ENCODE measurements at places on chromosomes 3 and 15.
A peak's percentile ranks its signal among the peaks of the same experiment; 100 is the strongest.

- no peak for DNase-seq
Observed at GRCh38 chr3:99548674-99549073, 89.7 kb upstream of the COL8A1 start.

- no peak for DNase-seq
Observed at GRCh38 chr15:67803996-67804843, 21.1 kb upstream of the SKOR1 start.

- DNase-seq = no peak
Observed at GRCh38 chr3:50269977-50270413, 1.0 kb downstream of the SEMA3B start.

DNA sequence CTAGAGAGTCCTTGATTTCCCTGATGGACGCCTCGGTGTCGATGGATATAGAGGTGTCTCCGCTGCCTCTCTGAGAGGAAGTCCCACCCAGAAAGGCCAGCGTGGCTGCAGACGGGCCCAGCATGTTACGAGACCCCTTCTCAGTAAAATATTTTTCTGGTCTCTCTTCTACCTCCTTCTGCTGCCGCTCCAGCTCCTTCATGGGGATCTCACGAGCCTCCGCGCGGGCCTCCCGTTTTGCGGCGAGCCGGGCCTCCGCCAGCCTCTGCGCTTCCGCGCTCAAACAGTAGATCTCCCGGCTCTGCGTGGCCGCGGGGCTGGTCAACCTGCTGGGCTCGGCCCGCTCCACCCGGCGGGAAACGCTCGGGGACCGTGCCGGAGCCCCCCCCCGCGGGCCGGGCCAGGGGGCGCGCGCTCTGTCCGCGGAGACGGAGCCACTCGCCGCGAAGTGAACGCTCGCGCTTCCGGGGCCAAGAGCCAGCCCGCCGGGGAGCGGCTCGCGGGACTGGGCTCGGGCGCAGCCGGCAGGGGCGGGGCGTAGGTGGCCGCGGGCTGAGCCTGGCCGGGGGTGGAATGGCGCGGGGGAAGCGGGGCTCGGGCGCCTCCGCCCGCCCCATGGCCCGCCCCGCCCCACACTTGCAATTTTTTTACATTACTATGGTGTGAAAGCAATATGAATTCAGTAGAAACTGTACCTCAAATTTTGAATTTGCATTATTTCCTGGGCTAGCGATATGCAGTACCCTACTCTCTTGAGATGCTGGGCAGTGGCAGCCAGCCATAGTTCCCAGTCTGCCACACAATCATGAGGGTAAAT is 10.2 kb upstream of the KCNMB3 start:
- DNase-seq = peak; percentile 51

DNA sequence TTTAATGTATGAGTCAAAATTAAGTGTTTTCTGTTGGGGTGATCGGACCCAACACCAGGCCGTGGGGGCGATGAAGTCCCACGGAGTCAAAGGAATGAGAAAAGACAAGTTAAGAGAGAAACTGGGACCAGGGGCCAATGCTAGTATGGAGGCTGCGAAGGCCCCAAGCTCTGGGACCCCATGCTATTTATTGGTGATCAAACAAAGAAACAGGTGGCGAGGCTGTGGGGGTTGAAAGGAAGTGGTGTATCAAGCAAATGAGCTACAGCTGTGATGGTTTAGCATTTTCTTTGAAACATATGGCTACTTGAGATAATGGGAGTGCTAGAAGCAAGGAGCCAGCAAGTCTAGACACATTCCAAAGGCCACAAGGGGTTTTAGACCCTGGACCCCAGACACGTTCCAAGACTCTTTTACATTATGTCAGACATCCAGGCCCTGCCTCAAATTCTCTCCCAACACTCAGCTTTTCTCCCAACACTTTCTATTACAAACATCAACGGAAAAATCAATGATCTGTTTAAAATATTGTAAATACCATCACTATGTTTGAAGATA is 56.0 kb upstream of the SNRPN start:
- DNase-seq = no peak

- DNase-seq = no peak
Observed at GRCh38 chr3:67521053-67521646, 133.3 kb downstream of the SUCLG2 start.

GRCh38 chr15:70742928-70743327 is 20.4 kb downstream of the UACA start:
- DNase-seq = no peak

DNA sequence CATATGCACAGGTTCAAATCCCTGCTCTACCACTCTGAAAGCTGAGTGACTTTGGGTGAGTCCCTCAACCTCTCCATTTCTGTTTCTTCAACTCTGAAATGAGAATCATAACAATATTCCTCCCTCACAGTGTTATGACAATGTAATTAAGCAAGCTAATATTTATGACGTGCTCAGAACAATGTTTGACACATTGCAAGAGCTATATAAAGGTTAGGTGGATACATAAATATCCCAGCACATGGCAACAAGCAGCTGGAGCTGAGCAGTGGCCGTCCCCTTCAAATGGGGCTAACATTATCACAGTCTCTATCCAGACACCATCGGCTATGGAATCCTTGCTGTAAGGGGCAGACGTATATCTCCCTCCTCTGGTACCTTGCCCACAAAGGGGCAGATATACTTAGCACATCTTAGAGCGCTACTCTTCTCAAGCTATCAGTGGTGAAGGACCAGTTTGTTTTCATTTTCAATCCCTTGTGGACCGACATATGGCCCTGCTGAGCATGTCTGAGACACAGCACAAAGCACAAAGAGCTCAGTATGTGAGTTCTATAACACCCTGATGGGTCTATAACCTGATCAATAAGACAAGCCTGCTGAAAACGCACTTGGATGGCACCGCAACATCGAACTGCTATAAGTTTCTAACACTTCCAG is 80.9 kb downstream of the PRICKLE2 start:
- DNase-seq = no peak

- no peak for DNase-seq
Observed at GRCh38 chr3:195906865-195907683, 1.3 kb downstream of the TNK2 start.

- no peak for DNase-seq
Observed at GRCh38 chr3:13884851-13885703, 5.2 kb upstream of the WNT7A start.

- no peak for DNase-seq
Observed at GRCh38 chr3:9170851-9171160, 78.6 kb downstream of the SRGAP3 start.

DNA sequence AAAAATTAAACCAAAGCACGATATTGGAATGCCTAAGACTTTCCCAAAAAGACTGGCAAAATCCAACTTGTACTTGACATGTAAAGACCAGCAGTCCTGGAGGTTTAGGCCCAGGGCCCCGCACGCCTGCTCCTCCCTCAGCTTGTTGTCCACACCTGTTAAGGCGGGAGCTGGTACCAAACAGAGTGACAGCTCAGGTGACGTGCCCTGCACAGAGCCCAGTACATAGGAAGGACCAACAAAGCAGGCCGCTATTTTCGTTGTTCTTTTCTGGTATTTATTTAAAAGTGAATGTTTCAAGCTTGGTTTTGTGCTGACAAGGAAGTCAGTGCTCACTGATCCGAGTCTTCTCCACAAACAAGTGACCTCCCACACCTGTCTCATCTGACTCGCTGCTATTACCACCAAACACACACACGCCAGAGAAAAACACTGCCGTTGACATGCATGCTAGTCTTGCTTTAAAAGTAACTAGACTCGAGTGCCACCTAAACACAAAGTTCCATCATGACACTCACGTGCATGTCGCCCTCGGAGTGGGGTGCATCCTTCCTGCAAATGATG is 50.2 kb downstream of the HERC2 start:
- DNase-seq = no peak

DNA sequence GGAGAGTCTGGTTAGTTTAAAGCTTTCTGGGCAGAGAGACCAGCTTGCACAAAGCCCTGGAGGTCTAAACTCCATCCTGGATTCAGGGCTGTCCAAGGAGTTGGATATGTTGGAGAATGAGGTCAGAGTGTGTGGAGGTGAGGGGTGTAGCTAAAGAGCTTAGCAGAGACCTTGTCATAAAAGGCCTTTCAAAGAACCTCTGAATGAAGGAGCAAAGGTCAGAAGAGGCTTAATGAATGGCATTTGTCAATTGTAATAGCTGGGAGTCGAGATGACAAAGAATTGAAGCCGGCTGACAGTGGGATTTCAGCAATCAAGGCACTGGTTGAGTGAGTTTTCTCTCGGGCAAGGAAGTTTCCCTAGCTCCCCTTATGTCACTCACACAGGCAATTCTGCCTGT is 202.6 kb downstream of the PDCD6IP start:
- DNase-seq = no peak

DNA sequence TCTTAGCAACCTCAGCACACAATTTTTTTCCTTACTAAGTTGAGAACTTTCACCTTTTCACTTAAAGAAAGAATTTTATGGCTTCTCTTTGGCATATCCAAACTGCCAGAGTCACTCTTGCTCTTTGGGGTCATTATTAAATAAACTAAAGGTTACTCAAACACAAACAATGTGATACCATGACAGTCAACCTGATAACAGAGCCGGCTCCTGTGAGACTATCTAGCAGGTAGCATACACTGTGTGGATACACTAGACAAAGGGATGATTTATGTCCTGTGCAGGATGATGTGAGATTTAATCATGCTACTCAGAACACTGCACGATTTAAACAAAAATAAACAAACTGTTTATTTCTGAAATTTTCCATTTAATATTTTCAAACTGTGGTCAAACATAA is 35.6 kb downstream of the LRRFIP2 start:
- no peak for DNase-seq

DNA sequence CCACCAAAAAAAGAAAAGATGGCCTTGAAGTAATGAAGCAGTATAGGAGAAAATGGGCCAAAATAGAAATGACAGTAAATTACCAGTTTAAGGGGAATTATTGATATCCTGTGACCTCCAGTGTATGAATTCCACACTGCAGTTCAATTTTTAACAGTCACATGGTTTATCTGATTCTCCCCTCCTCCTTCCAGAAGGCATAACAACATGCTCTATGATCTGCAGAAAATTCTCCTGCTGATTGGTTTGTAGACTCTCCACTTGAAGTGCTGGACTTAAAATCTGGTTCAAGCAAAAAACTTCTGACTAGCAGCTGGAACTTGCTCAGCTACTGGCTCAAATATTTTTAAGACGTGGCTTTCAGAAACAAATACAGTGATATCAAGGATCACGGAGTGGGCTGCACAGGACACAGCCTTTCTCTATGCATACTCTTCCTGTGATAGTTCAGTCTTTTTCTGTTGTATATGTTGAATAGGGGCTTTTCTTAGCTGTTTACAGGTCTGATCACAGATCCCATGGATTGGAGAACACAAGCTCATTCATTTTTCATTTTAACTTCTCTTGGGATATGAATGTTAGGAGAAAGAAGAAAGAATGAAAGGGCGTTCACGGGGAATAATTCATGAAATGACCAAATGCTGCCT is 211.5 kb downstream of the LSAMP start:
- no peak for DNase-seq

DNA sequence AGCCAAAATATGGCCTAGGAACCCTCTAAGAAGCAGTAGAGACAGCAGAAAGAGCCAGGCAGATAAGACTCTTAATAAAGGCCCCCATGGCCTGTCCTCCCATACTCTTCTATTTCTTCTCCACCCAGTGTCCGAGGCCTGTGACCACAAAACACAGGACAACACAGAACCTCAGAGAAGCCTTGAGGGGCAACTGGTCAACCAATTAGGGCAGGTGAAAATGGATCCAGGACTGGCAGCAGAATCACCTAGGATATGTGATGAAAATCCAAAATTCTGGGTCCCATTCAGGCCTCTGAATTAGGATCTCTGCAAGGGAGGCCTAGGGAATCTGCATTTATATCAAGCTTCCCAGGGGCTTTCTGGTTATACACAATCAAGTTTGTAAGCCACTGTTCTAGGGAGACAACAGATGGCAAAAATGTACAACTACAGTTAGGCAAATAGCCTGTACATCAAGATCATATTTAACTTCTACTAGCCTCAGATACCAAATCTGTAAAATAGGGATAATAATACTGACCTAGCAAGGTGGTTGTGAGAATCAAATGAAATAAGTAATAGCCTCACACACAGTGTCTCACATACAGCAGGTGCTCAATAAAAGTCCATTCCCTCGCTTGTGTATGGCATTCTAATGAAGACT is 10.4 kb downstream of the RAB27A start:
- DNase-seq = no peak

DNA sequence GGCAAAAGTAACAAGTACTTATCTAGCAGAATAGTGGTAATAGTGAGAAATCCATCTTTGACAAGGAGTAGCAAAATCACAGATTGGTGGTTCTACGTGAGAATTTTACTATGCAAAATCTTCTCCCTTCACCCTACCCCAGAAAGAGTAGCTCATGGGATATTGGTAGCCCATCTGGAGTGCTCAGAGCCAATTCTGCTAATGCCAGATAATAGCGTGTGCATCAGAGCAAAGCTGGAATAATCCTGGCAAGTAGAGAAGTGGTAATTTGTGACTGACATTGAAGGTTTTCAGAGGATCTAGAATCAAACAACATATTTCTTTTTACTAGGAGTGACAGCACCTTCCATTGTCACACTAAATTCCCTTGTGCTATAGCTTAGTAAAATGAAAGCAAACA is 192.9 kb downstream of the ZBBX start:
- no peak for DNase-seq

- DNase-seq = no peak
Observed at GRCh38 chr3:196357905-196358304, 19.7 kb upstream of the TM4SF19 start.

- DNase-seq = no peak
Observed at GRCh38 chr3:29515451-29515850, 234.6 kb downstream of the RBMS3 start.

GRCh38 chr15:79981831-79982455 is 10.9 kb upstream of the BCL2A1 start:
- DNase-seq = no peak

- DNase-seq = no peak
Observed at GRCh38 chr15:58217460-58217859, 79.3 kb downstream of the AQP9 start.

GRCh38 chr3:95424279-95424678 is 1361.4 kb downstream of the NSUN3 start:
- no peak for DNase-seq

DNA sequence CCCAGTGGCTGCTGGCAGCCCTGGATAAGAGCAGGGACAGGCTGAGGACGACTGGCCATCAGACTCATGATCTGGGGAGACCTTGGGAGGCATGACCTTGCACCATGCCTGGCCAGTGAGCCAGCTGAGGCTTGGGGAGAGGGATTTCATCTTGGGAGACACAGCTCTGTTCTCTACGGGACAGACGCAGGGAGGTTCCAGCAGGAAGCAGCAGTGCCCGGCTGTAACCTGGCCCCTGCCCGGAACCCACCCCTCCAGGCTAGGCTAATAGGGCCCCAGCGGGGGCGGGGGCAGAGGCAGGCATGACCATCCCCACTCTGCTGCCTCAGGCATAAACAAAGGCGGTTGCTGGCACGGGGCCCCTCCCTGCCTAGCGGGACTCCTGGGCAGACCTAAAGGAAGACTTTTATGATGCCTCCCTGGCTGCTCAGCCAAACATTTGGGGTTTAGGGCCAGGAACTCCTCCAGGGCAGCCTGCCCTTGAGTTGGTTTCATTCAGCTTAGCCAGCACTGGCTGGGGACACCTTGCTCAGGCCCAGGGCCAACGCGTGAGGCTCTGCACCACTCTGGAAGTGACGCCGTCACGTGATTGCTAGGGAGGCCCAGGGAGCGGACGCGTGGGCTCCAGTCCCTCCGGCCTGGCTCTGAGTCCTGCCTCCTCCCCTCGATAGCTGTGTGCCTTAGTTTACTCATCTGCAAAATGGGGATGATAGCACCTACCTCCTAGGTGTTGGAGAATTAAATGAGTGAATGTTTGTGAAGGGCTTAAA is 27.6 kb downstream of the HDAC11 start:
- DNase-seq = no peak

GRCh38 chr15:48355377-48355776 is 24.1 kb downstream of the DUT start:
- no peak for DNase-seq

GRCh38 chr3:149963485-149963884 is 7.2 kb downstream of the PFN2 start:
- DNase-seq = no peak
